ENCODE measurements at places on chromosomes 2 and 18.

- peak; percentile 46 for DNase-seq
Observed at GRCh38 chr18:63273222-63273927, 46.2 kb downstream of the BCL2 start.

- no peak for DNase-seq
Observed at GRCh38 chr18:9701609-9702349, 6.3 kb upstream of the RAB31 start.

DNA sequence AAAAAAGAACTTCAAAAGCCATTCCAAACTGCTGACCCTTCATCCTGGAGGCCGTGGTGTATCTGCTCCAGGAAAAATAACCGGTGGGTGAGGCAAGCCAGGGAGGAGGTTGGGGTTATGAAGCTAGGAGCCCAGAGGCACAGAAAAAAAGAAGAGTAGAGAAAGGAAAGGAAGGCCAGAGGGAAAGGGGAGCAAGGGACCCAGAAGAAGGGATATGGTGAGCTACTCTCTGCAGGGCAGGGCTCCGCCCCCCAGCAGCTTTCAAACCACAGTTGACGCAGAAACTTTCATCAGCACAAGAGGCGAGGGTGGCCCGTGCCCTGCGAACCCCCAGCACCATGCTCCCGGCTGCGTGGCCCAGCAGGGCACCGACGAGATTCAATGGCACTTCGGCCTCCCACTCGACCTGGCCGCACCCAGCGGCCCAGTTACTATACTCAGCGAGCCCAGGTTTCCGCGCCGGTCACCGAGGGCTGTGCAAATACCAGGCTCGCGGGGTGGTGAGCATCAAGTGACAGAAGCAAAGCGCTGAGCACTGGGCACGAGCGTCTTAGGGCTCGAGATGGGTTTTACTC lies 665 bp downstream of the MCM6 start:
- DNase-seq: no peak

- DNase-seq: no peak
Observed at GRCh38 chr2:1730015-1730927, 14.0 kb downstream of the PXDN start.
